Iris pigment epithelial cell (primary cell): ENCODE measurements at places on chromosomes 3 and 15.

GRCh38 chr3:71707595-71707994 lies 17.6 kb downstream of the EIF4E3 start:
- peak; percentile 90 for DNase-seq

- DNase-seq: peak; percentile 51
These were observed 10.0 kb upstream of the CRTC3 start for GRCh38 chr15:90519688-90520087.

DNA sequence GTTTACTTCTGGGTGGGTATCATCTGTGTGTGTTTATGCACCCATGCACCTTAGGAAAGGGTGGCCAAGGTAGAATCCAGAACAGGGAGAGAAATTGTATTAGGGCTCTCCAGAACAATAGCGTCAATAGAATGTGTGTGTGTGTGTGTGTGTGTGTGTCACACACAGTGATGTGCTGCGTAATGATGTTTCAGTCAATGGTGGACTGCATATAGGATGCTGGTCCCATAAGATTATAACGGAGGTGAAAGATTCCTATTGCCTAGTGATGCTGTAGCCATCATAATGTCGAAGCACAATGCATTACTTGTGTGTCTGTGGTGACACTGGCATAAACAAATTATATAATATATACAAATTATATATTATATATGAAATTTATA lies 69.3 kb upstream of the PRR23C start:
- DNase-seq: no peak

DNA sequence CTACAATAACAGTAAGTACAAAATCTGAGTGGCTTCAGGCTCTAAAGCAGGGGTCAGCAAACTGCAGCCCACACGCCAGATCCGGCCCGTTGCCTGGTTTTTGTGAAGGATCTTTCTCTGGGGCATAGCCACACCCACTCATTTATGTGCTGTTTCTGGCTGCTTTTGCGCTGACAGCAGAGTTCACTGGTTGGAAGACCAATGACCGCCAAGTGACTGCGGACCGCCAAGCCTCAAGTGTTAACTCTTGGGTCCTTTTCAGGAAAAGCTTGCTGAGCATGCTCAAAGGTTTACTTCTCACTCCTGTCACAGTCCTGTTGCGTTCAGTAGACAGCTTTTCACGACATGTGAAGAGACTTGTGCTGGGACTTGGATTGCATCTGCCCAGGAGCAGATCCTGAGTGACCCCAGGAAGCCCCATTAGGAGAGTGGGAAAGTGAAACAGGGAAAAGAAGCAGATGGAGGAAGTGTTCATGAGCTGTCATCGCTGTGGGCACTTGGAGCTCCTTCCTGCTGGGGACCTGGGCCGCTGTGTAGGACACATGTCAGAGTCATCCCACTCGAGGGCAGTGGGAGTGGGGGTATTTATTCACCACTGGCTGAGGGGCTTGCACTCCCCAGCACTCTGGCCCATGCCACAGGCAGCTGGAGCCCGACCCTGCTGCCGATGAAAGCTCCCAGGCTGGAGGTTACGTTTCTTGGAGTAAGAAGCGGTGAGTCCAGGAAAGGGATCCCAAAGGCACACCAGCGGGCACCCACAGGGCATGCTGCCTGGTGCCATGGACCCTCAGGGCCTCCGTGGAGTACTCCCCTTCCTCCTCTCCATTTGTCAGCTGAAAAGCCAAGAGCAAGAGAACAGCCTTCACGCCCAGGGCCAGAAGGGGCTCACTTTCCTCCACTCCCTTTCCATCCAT lies 249.1 kb downstream of the PLCL2 start:
- DNase-seq: no peak

DNA sequence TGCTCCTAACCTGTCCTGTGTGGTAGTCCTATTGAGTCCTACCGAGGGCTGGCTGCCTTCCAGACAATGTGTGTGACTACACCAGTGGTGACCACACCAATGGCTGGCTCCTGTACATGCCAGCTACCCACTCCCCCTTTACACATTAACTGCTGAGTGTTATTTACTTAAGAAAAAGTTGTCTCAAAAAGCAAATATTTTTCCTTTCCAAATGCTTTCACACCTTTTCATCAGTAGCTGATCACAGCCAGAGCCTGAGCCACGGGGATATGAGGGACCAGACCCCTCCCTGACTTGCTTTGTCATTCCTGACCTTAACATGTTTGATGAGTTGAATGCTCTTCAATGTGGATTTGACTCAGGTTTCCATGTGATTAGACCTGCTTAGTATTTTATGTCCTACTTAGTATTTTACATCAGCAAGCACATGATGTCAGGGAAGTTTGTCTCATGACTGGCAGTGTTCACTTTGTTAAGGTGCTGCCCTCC lies 29.6 kb upstream of the GREM1 start:
- peak; percentile 47 for DNase-seq

GRCh38 chr3:65642883-65643282 lies 395.8 kb downstream of the MAGI1 start:
- no peak for DNase-seq

GRCh38 chr3:132325634-132326033 lies 8.4 kb downstream of the ACP3 start:
- DNase-seq: no peak

- no peak for DNase-seq
These were observed 222.0 kb downstream of the PYDC2 start for GRCh38 chr3:191682961-191683360.

- peak; percentile 52 for DNase-seq
These were observed 66.3 kb upstream of the AKAP13 start for GRCh38 chr15:85314146-85314545.

DNA sequence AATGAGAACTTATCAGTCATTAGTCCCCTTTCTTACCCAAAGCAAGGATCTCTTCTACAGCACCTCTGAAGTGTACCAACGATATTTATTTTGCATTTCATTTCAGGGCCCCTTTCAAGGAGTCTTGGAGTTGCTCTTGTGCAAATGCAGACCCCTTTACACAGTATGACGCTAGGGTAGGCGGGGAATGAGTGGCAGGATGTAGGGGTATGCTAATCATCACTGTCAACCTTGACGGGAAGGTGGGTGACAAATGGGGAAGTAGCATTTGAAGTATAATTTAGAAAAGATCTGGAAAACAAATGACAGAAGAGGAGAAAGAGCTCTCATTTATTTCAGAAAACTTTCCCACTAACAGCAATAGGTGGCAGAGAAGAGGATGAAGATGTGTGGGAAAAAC lies 94.4 kb downstream of the LRRN1 start:
- no peak for DNase-seq

DNA sequence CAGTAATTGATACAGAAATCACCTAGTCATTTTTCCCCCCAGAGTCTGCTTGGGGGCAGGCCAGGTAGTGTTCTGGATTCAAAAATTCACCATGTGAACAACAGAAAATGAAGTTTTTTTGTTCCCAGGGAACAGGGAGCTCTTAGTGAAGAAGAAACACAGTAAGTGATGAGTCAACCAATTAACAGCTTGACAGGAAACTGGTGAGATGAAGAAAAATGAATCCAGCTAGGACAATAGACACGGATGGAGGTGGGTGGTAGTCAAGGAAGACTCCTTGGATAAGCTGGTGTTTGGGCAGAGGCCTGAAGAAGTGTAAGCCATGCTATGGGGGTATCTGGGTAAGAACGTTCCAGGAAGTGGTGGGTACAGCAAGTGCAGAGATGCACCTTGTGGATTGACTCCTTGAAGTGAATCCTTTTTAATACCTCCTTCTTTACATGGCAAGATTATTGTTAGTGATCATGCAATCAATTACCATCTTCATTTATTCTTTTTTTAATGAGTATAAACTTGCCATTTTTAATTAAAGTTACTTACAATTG lies 339.9 kb upstream of the RGMA start:
- no peak for DNase-seq

DNA sequence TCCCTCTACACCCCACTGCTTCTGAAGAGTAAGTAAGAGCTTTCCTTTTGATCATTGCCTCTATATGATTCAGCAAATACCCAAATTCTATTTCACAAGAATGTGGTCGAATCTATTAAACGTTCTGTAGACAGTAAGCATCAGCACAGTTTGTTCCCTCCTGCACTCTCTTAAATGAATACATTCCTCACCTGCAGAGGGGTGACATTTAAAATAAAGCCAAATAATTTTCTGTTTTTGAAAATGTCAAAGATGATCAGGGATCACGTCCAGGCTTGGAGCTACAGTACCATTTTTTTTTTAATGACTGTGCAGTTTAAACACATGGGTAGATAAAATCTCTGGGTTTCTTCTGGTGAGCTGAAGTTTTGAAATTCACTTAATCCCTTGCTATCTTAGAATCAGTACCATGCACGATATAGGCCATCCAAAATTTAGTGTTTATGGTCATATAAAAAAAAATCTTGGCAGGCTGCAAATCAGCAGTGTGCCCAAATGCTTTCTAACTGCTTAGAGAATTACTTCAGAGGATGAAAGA lies 12.8 kb downstream of the PYDC2 start:
- no peak for DNase-seq

DNA sequence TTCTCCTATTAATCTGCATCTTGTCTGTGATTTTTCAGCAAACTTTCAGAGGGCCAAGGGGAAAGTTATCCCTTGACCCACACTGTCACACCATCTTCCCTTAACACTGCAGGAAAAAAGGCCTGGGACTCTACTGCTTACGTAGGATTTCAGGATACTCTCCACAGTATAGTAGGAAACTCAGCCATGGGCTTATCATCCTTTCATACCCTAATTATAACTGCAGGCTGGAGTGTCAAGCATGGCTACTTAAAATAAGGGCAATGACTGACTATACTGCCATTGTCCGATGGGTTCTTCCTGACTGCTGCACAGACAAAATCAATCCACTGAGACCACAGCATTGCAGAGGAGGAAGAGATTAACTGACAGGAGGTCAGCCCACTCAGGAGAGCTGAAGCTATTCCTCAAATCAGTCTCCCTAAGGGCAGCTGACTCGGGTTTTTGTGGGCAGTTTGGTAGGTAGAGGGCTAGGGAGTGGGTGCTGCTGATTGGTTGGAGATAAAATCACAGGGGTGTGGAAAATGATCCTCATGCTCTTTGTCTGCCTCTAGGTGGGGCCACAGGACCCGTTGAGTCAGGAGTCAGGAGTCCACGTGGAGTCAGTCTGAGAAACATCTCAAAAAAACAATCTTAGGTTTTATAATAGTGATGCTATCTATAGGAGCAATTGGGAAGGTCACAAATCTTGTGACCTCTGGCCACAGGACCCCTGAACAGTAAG lies 118.2 kb upstream of the STRIT1 start:
- no peak for DNase-seq

DNA sequence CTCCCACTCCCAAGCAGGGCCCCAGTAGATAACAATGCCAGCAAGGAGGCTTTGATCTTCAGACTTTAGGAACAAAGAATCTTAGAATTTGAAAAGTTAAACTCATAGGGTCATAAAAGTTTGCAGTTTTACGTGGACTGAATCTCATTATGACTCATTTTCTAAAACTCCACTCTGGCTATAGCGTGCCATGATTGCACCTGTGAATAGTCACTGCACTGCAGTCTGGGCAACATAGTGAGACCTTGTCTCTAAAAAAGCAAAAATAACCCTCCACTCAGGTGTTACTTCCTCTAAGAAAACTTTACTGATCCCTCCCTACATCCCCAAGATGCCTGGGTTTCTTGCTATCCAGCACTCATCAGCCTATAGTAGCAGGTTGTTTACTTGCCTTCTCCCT lies 104.5 kb downstream of the IL20RB start:
- no peak for DNase-seq

DNA sequence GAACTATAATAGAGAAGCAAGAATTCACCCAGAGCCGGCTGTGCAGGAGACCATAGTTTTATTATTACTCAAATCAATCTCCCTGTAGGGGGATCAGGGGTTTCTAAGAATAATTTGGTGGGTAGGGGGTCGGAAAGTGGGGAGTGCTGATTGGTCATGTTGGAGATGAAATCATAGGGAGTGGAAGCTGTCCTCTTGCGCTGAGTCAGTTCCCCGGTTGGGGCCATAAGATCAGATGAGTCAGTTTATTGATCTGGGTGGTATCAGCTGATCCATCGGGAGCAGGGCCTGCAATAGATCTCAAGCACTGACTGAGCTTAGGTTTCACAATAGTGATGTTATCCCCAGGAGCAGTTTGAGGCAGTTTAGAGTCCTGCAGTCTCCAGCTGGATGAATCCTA lies 97.0 kb upstream of the SNRPN start:
- DNase-seq: no peak

GRCh38 chr15:38695249-38696108 lies 130.9 kb upstream of the RASGRP1 start:
- no peak for DNase-seq

DNA sequence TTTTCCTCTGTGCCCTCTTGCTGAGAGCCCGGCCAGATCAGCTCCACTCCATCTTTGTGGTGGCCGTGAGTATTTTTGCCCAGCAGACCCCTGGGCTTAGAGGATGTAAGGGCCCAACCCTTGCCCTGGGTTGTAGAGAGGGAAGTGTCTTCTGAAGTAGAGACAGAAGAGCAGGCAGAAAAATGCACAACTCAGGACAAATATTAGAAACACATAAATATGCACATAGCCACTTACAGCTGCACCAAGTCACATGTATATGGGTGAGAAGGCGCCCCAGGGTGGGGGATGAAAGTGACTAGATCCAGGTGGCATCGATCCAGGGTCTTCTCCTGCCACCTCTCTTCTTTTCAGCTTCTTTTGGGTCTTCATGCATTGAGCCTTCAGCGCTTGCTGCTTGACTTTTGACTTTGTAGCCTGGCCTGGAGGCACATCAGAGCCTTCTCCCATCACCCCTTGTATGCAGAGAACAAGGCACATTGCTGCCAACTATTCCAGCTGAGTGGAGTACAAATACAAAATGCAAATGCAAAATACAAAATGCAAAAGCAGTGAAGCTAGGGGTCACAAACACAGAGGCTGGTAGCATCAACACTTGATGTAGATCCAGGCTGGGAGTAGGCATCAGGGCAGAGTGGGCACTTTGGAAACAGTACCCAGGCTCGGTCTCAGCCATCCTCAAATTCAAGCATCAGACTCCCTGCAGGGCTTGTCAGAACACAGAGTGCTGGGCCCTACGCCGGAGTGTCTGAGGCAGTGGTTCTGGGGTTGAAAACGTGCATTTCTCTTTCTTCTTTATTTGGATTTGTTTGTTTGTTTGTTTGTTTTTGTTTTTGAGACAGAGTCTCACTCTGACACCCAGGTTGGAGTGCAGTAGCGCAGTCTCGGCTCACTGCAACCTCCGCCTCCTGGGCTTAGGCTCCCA lies 133.0 kb downstream of the ASB7 start:
- no peak for DNase-seq

GRCh38 chr3:27714692-27715453 lies 7.2 kb downstream of the EOMES start:
- no peak for DNase-seq

GRCh38 chr3:192011137-192011536 lies 550.2 kb downstream of the PYDC2 start:
- peak; percentile 4 for DNase-seq

GRCh38 chr15:25089577-25089976 lies 134.8 kb downstream of the SNRPN start:
- no peak for DNase-seq

- no peak for DNase-seq
These were observed 11.8 kb downstream of the CACNA1D start for GRCh38 chr3:53506110-53506762.

- DNase-seq: no peak
These were observed 90.1 kb downstream of the PCSK6 start for GRCh38 chr15:101399431-101399830.

GRCh38 chr3:153595186-153595815 lies 433.3 kb downstream of the RAP2B start:
- peak; percentile 47 for DNase-seq

GRCh38 chr3:165919284-165919683 lies 82.1 kb upstream of the BCHE start:
- no peak for DNase-seq
